ENCODE measurements at places on chromosomes 13 and 19.
A peak's percentile ranks its signal among the peaks of the same experiment; 100 is the strongest.

DNA sequence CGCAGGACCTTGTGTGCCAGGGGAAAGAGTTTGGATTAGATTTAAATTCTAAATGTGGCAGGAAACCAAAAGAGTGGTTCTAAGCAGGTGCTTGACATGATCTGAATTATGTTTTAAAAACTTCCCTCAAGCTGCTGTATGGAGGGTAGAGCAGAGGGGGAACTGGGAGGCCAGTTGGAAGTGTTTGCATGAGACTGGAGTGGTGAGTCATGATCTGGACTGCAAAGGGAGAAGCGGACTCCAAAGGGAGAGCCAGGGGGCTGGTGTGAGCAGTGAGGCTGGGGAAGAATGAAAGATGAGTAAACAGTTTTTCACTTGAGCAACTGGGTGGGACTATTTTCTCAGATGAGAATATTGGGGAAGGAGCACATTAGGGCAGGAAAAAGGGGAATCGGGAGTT is 206.1 kb downstream of the DNAJC15 start:
- DNase-seq: no peak

GRCh38 chr13:107375701-107376340 is 807.9 kb upstream of the ARGLU1 start:
- no peak for DNase-seq

- no peak for DNase-seq
Observed at GRCh38 chr13:33262062-33262487, 23.5 kb downstream of the STARD13 start.

DNA sequence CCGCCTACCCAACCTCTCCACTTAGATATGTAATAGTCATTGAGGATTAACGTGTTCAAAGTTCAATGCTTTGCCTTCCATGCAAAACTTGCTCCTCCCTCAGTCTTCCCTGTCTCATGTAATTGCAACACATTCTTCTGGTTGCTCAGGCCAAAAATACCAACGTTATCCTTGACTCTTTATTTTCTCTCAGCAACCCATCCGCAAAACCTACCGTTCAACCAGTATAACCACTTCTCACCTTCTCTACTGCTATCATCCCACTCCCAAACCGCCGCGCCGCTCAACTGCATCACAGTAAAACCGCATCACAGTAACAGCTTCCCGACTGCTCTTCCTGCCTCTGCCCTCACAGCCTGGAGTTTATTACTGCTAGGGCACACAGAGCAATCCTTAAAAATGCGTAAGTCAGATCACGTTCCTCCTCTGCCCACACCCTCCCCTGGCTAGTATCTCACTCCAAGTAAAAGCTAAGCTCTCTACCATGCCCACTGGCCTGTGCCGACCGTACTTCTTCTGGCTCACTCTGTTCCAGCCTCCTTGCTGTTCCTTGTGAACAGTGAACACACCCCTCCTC is 8.2 kb downstream of the MTIF3 start:
- no peak for DNase-seq

- DNase-seq: peak; percentile 31
Observed at GRCh38 chr19:45641274-45642105, 2.3 kb upstream of the EML2 start.

- DNase-seq: no peak
Observed at GRCh38 chr19:51614789-51615188, 15.4 kb downstream of the SIGLEC5 start.

DNA sequence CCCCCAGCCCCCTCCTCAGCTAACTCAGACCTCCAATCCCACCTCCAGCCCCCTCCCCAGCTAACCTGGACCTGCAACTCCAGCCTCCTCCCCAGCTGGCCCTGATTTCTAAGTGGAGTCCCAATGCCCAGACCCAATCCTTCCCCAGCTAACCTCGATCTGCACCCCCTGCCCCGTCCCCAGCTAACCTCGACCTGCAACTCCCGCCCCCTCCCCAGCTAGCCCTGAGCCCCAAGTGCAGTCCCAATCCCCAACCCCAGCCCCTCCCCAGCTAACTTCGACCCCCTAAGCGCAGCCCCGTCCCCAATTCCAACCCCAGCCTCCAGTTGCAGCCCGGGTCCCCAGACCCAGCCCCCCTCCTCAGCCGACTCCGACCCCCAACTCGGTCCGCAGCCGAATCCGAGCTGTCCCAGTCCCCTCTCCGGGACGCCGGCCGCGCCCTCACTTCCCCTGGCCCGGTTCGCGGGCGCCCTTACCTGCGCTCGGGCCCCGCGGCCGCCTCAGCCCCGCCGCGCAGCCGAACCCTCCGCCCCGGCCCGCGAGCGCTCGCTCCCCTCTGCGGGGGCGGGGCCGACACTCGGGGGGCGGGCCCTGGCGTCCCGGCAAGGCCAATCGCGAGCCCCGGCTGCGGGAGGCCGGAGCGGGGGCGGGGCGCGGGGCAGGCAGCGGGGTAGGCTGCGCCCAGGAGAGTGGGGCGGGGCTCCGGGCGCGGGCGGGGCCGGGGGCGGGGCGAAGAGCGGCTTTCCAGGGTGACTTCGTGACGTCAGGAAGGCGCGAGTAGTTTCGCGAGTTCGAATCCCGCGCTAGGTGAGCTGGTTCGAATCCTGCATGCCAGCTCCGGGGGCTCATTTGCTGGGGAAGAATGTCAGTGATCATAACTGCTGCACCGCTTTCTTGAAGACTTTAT is at the start of gene GNG7:
TSS of gene GNG7 (minus strand) at position 525 of the 907 bp plus-strand sequence. CDS start 182,006 bp downstream, outside the sequence.
- DNase-seq: peak; percentile 84

GRCh38 chr13:108996430-108996829 is 367.0 kb downstream of the MYO16 start:
- no peak for DNase-seq

GRCh38 chr19:1181606-1182005 is 7.5 kb upstream of the SBNO2 start:
- no peak for DNase-seq

DNA sequence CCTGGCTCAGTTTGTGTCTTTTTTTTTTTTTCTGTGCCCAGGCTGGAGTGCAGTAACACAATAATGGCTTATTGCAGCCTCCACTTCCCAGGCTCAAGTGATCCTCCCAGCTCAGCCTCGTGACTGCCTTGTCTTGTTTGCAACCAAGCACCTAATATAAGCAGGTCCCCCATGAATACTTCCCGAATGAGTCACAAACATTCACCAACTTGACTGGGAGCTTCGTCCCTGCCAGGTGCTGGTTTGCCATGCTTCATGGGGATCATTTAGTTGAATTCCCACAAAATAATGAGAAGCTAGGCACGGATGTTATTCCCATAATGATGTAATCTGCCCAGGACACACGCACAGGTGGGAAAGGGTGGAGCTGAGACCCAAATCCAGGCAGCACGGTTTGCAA is 176.5 kb downstream of the CACNA1A start:
- no peak for DNase-seq

DNA sequence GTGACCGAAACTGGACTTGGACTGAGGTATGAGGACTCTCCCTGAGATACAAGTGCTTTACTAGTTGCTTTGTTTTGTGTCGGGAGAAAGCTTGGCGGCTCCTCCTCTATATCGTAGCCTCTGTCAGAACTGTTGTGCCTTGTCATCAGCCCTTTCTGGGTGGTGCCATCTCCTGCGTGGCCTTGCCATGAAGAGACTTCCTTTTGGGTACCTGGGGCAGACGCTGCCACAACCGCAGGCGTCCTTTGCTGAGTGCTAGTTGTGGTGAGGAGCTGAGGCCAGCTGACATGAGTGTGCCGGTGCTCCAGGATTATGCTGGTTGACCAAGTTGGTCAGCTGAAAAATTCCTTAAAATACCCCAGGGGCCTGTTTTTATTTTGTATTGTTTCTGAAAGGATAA is 124.5 kb downstream of the AKAP11 start:
- no peak for DNase-seq

GRCh38 chr13:73715114-73715910 is 418.9 kb downstream of the KLF12 start:
- DNase-seq: peak; percentile 31

DNA sequence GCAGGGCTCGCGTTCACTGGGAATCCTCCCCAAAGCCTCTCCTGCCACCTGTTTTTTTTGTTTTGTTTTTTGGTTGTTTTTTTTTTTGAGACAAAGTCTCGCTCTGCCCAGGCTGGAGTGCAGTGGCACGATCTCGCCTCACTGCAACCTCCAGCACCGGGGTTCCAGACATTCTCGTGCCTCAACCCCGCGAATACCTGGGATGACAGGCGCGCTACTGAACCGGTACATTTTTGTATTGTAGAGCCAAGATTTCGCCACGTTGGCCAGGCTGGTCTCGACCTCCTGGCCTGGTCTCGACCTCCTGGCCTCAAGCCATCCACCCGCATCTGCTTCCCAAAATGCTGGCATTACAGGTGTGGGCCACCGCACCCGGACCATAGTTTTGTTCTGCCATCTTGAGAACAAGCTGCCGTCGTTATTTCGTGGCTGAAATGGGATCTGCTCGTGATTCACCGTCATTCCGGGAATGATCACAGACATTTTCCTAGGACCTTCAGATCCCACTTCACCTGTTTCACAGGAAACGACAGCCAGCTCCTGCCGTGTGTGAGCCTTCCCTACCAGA is 46.8 kb downstream of the OXGR1 start:
- no peak for DNase-seq

GRCh38 chr19:53158119-53158656 is 665 bp downstream of the ZNF347 start:
- no peak for DNase-seq

- DNase-seq: no peak
Observed at GRCh38 chr13:86446311-86446710, 647.1 kb upstream of the SLITRK6 start.

GRCh38 chr13:83941701-83942335 is 59.5 kb upstream of the SLITRK1 start:
- DNase-seq: no peak

GRCh38 chr13:39266426-39266825 is 228.2 kb downstream of the NHLRC3 start:
- DNase-seq: no peak

Data from stimulated activated CD8-positive, alpha-beta memory T cell treated with anti-CD3 and anti-CD28 coated beads, Interleukin-7, amount 100 ng/mL, for 1 hour (primary cell).